Endodermal cell (in vitro differentiated cells): ENCODE measurements at places on chromosomes 16 and 17. TPM values are rescaled to one million over a fixed set of nuclear protein-coding genes. Genes with fewer than 3 reads are reported as not detected.

GRCh38 chr17:79406316-79406715, 204.5 kb downstream of the RBFOX3 start:
- H3K4me1 ChIP-seq = no peaks in the 10 kb centered on the region
- H3K27ac ChIP-seq = no peak overlapping the region
- DNase-seq = no peak
- no peaks in the 10 kb centered on the region for H3K27me3 ChIP-seq

DNA sequence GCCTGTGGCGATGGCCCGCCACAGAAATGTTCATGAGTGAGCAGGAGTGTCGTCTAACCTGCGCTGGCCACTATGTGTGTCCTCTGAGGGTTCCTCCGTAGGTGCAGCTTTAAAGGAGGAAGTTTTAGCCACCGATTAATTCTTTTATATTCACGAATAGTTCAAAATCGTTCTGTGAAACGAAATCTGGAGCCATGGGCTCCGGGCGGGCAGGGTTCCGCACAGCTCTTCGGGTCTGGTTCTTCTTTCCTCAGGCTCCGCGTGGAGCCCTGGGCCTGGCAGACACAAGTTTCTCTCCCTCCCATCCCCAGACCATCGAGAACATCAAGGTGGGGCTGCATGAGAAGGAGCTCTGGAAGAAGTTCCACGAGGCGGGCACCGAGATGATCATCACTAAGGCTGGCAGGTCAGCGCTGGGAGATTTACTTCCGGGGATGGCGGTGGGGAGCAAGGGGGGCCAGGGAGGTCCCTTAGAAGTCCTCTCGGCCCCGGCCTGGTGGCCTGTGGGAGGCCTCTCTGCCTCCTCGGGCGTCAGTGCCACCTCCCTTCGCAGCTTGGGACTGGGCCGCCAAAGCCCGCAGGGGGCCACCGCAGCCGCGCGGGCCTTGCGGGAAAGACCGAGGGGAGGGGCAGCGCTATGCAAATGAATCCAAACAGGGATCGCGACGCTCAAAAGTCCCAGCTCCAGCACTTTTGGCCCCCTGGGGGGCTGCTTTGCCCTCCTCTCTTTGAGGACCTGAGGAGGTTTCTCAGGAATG, 5.2 kb downstream of the TBX4 start:
- H3K36me3 ChIP-seq = no peaks in the 10 kb centered on the region
- peaks cover 4% of the 10 kb centered on the region for H3K4me1 ChIP-seq
- peaks cover 100% of the 10 kb centered on the region for H3K27me3 ChIP-seq
- DNase-seq = peak; percentile 82
- no peak overlapping the region for H3K27ac ChIP-seq
- peak overlapping the region; percentile 49 for H3K4me3 ChIP-seq

DNA sequence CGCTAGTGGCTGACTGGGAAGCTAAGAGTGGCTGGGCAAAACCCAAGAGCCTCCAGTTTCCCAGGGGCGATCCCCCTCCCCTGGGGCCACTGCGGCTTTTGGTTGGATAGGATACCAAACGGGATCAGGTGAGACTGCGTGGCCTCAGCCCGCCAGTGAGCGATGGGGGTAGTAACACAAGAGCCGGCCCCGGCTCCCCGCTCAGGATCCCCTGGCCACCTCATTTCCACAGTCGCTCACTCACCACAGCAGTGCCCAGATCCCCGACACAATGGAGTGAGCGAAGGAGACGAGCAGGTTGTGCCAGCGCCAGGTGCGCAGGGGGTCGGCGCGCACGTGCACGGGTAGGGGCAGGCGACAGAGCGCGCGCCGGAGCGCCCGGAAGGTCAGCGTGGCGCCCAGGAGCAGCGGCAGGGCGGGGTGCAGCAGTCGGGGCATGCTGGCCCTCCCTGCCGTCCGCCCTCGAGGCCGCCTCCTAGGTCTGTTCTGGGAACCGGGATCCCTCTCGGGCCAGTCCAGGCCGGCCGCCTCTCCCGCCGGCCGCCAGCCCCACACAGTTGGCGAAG, 290 bp downstream of the TLCD1 start:
- H3K27ac ChIP-seq = peak overlapping the region; percentile 69
- DNase-seq = peak; percentile 96
- peak overlapping the region; percentile 82 for H3K4me3 ChIP-seq
- peaks cover 6% of the 10 kb centered on the region for H3K4me1 ChIP-seq

- no peak within 1 kb of the TSS for H3K27ac ChIP-seq
- no peaks in the 10 kb centered on the region for H3K36me3 ChIP-seq
- peaks cover 22% of the 10 kb centered on the region for H3K4me1 ChIP-seq
These were observed at the start of gene SLC13A2 for GRCh38 chr17:28473542-28473941. Gene SLC13A2 (plus strand): TSS chr17:28473644. CDS start chr17:28473713, 69 bp downstream.

Gene TBC1D3
- 0.18 TPM in 1 of 2 replicates, not detected in the other for total RNA-seq

Gene LLGL2
- 93.4 to 160 TPM (median 149 TPM) in 3 replicates for total RNA-seq

Gene AURKB
- 90.5 and 91.9 TPM in 2 replicates for total RNA-seq
